ENCODE measurements at places on chromosomes 4 and X.
A peak's percentile ranks its signal among the peaks of the same experiment; 100 is the strongest.

DNA sequence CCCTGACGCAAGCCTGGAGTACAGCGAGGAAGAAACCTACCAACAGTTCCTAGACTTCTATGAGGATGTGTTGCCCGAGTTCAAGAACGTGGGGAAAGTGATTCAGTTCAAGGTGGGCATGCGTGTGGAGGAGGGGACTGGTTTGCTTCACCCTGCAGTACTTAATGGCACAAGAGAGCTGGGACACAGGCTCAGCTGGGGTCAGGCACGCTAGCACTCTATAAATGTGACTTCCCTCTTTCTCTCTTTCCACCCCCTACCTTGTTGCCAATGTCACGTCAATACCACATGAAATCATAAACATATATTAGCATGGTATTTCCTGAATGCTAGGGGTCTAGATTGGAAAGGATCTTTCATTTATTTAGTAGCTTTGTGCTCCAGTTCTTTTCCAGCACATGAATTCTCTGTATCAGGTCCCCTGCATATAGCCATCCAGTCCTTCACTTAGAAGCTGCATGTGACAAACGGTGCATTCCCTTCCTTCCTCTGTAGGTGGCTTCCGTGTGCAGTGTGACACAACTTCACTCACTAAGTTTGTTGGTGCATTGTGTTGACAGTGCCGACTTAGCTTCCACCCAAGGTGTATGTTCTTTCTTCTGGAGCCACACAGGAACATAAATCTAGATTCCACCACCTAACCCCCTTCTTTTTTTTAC lies 25.6 kb downstream of the ZRSR2 start:
- peak; percentile 24 for DNase-seq

DNA sequence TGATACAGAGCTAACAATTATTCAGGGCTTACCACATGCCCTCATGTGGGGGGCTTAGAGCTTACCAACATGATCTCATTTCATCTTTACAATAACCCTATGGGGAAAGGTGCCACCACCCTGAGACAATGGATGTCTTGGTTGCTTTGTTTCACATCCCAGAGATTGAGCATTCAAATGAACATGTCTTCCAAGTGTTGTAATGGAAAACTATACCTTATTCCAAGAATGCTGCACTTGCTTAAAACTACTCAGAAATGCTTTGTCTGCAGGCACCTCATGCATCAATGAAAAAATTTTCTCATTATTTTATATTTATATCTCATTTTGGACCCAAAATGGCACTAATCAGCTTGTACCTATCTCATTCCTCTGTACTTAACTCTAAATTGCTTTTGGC lies 34.6 kb downstream of the BCLAF3 start:
- DNase-seq, result no peak

GRCh38 chrX:153598541-153599191 lies at the start of gene CCNQ:
Gene CCNQ, minus strand, starts transcription at chrX:153599139. Its CDS starts 66 bp downstream, at chrX:153599073.
- peak; percentile 19 for DNase-seq

DNA sequence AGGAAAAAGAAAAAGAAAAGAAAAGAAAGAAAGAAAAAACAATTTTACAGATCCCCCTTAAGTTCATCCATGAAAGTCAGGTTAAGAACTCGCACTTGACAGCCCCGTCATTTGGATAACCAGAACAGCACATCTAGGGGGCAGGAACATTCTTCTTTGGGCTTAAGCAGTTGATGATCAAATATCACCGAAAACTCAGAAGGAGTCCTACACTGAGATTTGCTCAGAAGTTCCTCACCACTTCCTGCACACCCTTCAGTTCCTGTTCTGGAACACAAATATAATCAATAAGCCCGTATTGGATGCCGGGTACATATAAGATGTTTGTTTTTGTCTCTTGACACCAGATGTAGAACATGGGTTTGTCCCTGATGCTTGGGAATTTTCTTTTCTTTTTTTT lies 14.7 kb downstream of the NLGN3 start:
- no peak for DNase-seq

GRCh38 chr4:54433686-54434085 lies 204.6 kb downstream of the PDGFRA start:
- DNase-seq, result no peak

GRCh38 chrX:37799936-37800335 lies 20.1 kb downstream of the CYBB start:
- DNase-seq, result no peak

DNA sequence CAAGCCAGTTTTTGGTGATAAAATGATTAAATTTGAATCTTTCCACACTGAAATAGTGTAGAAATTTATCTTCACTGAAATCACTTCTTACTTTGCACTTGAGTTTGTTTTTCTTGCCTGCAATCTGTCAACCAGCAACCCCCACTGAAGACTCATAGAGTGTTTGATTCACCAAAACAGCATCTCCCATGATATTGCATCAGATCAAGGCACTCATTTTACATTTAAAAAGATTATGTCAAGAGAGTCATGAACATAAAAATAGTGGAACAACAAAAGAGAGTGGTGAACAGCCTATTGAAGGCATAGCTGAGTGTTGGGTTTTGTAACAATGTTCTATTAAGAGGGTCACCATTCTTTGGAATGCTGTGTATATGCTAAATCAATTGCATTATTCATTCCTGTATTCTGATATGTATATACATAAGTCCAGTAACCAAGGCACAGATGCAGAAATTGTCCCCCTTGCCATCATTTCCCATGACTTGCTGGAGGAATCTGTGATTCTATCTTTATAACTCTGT lies 1934.9 kb downstream of the ARAP2 start:
- DNase-seq, result no peak
